NCI-H526 treated with DMSO at 0.1 percent for 48 hours (cell line): ENCODE measurements at places on chromosomes 5 and 9.
A peak's percentile ranks its signal among the peaks of the same experiment; 100 is the strongest.

DNA sequence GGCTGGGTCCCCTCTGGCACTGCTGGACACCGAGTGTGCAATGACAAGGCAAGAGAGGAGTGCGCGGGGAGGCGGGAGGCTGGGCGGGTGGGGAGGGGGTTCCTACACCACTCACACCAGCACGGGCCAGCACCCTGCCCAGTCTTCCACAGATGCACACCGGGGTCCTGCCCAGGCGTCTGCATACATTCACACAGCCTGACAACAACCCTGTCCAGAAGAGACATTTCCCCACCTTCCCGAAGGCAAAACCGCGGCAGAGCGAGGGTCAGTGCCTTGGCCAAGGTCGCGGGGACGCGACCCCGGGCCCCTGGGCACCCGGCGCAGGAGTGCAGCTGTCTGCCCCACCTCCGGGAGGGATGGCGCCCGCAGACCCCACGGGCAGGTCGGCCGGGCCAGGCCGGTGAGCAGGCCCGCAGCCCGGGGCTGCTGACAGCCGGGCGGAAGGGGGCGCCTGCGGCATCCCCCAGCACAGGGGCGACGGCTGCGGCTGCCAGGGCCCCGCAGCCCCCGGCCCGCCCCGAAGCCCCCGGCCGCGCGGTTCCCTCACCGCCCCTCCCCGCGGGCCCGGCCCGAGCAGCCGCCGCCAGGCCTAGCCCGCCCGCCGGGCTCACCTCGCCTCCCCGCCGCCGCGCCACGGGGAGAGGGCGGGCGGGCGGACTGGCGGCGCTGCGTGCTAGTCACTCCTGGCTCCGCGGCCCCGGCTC is 496 bp downstream of the MAPK9 start:
- no peak for DNase-seq

- DNase-seq, result no peak
These were observed 38.4 kb downstream of the EBF1 start for GRCh38 chr5:159061179-159061796.

- no peak for DNase-seq
These were observed 243.0 kb downstream of the PIK3R1 start for GRCh38 chr5:68458416-68459021.

DNA sequence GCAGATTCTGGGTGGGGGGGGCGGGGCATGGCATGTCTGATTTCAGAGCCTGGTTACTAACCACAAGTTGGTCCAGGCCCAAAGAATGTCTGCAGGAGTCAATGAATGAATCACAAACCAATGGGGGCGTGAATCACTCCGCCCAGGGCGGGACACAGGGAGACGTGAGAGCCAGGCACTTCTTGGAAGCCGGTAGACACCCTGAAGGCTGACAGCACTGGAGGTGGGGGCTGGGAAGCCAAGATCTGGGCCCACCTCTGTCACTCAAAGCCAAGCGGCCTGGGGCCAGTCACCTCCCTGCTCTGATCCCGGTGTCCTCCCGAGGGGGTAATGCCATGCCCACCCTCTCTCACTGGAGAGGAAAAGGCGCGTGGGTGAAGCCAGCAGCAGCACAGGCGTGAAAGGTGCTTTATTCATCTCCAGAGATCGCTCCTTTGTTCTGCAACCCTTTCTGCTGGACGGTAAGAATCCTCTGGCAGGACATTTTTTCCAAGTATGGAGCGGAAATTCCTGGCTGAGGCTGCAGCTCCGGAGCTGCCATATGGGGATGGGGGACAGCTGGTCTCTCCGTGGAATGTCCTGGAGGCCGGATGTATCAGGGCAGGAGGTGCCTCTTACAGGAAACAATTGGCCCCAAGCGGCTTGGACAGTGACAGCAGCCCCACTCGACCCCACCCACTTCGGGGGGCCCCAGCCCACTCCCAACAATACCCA is 85.0 kb downstream of the STK10 start:
- no peak for DNase-seq

GRCh38 chr5:2251751-2252150 is 369.0 kb upstream of the IRX4 start:
- DNase-seq, result no peak

DNA sequence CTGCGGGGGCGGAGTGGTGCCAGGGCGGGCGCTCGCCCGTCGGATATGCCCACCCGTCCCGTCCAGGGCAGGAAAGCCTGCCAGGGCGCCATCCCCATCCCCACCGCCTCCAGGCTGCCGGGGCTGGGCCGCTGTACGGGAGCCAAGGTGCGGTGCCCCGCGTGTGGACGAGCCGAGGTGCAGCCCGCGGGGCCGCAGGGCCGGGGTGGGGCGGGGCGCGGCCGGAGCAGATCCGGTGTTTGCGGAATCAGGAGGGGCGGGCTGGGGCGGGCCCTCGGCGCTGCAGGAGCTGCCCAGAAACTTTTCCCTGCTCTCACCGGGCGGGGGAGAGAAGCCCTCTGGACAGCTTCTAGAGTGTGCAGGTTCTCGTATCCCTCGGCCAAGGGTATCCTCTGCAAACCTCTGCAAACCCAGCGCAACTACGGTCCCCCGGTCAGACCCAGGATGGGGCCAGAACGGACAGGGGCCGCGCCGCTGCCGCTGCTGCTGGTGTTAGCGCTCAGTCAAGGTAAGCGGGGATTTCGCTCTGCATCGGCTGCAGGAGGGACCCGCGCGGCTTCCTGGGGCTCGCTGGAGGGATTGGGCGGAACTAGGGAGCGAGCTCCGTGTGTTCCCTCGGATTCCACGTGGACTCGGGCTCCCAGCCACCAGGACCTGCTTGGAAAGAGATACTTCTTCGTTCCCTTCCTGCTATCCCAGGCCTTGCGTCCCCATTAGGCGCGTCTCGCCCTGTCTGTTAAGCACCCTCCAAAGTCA is at the start of gene ITGA2:
ITGA2 (plus strand) TSS at position 328 of the 756 bp plus-strand sequence; CDS start at position 445, 117 bp downstream.
- peak; percentile 5 for DNase-seq
